ENCODE measurements at places on chromosomes 5 and 9.
A peak's percentile ranks its signal among the peaks of the same experiment; 100 is the strongest.

- DNase-seq, result no peak
These were observed 19.0 kb downstream of the ABLIM3 start for GRCh38 chr5:149160291-149160787.

DNA sequence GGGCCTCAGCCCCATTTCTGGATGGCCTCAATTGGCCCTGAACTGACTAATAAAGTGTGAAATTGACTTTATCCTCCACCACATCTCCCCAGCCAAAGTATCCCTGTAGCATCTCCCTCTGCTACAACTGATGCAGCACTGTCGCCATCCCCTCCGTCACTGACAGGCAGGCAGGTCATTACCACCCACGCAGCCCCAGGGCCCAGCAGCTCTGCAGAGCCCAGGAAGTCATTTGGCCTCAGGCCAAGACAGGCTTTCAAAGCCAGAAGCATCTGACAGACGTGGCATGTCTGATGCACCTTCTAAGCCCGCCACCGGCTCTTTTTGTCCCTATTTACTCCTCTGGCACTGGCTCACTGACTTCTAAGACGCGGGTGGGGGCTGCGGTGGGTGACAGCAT, 65.3 kb downstream of the ARHGEF37 start:
- DNase-seq, result peak; percentile 20

DNA sequence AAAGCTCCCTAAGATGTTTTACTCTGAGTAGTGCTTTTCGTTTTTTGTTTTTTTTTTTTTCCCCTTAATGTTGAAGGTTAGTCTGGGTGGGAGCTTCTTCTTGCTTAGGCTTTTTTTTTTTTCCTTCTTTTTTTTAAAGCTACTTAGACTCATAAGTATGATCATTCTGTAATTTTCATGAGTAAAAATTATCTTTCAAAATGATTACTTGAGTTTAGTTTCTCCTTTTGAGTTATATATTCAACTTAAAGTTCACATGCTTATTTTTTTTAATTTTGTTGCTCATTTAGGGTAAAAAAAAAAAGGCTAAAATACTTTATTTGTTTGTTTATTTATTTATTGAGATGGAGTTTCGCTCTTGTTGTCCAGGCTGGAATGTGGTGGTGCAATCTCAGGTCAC, 2.9 kb downstream of the RBM27 start:
- no peak for DNase-seq

DNA sequence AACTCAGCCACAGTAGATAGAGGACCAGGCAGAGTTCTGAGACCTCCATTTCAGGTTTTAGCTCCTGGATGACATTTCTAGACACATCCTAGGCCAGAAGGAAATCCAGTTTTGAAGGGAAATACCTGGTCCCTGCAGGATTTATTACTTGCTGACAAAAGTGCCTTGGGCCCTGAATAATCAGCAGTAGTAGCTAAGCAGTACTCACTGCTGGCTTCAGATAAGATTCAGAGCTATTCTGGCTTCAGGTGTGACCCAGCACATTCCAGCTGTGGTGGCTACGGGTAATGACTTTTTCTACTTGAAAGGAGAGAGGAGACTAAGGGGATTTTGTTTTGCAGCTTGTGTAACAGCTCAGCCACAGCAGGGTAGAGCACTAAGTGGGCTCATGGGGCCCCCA, 34.0 kb downstream of the NDUFAF2 start:
- DNase-seq, result no peak

DNA sequence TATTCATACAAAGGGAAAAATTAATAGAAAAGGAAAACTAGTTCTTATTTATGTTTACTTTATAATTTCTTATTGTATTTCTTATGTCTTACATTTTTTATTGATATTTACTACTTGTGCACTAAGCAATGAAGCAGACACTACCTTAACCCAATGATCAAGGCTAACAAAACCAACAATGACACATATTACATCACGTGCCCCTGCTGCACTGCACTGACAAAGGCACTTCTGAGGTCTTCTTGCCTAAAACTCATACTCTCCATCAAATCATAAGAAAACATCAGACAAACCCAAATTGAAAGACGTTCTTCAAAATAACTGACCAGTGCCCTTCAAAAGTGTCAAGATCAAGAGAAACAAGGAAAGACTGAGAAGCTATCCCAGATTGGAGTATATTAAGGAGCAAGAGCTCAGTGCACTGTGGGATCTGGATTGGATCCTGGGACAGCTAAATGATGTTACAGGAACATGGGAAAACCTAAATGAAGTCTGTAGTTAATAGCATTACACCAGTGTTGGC, 230.9 kb downstream of the AUH start:
- DNase-seq, result no peak

GRCh38 chr5:143730112-143730801, 81.7 kb upstream of the HMHB1 start:
- DNase-seq, result no peak

DNA sequence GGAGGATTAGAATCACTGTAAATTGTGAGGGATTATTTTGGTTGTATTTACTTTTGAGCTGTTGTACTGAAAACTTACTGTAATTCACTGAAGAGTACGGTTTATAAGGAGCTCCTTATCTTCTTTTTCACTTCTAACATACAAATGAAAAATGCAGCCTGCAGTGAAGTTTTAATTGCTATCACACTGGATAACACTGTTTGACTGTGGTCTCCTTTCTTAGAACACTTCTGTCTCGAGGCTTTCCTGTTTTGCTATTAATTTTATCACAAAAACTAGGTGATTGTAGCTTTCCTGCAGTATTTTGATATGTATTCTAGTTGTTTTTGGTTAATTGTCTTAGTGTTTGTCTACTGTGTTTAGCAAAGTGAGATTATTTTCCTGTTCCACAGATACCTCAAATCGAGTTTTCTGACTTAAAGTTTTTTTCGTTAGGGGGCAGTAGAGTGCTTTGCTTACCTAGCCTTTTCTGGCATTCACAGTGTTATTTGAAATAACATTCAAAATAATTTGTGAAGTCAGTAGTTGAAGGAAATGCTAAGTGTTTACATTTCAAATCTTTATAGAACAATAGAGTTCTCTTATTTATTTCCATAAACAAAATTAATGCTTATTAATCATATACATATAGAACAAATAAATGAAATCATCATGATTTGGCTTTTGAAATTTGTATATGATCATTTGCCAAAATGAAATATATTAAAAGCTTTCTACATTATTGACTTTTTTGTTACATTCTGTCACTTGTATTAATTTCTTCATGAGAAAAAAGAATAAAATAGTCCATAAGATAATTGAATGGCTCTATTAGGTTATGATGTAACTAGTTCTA, 52.9 kb downstream of the COMMD10 start:
- DNase-seq, result peak; percentile 59

DNA sequence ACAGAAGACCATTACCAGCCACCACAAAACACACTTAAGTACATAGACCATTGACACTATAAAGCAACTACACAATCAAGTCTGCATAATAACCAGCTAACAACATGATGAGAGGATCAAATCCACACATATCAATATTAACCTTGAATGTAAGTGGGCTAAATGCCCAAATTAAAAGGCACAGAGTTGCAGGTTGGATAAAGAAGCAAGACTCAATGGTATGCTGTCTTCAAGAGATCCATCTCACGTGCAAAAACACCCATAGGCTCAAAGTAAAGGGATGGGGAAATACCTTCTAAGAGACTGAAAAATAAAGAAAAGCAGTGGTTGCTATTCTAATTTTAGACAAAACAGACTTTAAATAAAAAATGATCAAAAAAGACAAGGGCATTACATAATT, 113.6 kb upstream of the CD180 start:
- no peak for DNase-seq

DNA sequence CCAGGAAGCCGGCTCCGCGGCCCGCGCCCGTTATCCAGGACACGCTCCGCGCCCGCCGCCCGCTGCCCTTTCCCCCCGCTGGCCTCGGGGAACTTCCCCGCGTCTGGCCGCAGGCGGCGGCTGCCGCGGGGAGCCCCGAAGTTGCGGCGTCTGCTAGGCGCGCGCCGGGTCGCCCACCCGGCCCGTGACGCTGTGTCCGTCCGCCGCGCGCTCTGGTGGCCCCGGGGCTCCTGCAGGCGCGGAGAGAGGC, 621 bp upstream of the GCNT4 start:
- DNase-seq, result no peak

DNA sequence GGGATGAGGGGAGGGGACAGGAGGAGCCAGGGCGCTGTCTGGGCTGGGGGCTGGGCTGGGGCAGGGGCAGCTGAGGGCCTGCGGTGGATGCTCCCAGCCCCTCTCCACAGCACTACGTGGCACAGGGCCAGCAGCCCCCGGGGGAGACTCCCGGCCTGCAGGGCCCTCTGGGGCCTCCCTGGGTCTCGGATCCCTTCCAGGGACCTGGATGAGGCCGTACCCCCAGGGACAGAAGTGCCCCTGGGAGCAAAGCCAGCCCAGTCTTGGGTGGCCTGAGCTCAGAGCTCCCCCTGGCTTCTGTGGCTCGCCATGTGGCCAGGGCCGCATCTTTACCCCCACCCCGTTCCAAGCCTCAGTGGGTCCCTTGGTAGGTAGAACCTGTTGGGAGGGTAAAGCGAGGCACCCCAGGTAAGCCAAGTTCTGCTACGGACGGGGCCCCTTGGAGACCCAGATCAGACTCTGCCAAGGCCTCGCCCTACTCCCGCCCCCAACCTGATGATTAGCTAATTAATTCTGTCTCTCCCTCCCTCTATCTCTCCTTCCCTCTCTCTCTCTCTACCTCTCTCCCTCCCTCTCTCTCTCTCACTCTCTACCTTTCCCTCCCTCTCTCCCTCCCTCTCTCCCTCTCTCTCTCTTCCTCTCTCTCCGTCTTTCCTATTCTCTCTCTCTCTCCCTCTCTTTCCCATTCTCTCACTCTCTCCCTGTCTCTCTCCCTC, 24.3 kb downstream of the KCNT1 start:
- no peak for DNase-seq

DNA sequence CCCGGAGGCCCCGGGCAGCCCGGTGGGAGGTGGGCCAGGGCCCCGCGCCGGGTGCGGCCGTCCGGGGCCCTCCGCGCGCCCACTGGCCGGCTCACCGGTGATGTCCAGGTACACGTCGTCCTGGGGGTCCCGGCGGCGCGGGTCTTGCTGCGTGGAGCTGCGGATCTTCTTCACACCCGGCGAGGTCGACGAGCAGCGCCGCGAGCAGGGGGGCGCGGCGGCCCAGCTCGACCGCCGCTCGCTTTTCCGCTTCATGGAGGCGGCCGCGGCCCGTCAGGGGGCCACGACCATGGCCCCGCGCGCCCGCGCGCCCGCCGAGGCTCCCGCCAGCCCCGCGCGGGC, 548 bp downstream of the CDC14B start:
- DNase-seq, result no peak

DNA sequence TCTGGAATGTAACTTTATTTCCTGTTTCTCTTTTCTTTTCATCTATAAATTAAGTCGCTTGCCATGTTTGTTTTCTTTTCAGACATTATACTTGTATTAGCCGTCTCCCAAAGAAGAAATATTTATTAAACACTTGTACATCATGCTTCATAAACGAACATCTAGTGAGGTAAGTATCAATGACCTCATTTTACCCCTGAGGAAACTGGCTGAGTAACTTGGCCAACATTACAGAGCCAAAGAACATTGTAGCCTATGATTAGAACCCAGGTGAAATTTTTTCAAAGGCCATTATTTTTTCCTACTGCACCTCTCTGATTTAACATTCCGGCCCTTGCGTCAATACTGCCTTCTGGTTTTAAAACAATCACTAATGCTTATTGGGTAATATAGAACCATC, 4.2 kb downstream of the FREM1 start:
- peak; percentile 23 for DNase-seq

GRCh38 chr9:36276781-36277181, 18.5 kb upstream of the GNE start:
- DNase-seq, result peak; percentile 87

DNA sequence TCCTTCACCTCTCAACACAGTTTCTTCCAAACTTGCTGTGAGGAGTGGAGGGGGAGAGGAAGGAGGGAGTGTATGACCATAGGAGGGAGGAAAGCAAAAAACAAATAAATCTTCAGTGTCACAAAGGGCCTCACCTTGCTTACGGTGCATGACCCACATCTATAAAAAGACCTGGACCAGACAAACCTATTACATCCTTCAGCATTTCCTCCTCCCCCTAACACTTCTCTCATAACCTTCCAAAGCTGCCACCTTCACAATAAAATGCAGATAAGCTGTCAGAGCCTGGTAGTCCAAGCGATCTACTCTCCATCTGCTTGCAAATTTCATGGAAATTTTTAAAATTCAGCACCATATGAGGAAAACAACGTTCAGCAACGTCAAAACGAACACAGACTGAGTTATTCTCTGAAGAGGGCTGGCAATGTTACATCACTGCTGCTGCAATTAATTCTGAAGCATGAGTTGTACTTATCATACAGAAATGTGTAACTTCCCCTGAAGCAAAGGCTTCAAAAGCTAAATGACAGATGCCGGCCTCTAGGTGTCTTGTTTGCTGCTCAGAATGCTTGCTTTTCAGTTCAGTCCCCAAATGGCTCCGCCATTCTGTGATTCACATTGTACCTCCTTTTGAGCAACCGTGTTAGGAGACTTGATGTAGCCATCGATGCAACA, 62.9 kb downstream of the EFNA5 start:
- peak; percentile 43 for DNase-seq

DNA sequence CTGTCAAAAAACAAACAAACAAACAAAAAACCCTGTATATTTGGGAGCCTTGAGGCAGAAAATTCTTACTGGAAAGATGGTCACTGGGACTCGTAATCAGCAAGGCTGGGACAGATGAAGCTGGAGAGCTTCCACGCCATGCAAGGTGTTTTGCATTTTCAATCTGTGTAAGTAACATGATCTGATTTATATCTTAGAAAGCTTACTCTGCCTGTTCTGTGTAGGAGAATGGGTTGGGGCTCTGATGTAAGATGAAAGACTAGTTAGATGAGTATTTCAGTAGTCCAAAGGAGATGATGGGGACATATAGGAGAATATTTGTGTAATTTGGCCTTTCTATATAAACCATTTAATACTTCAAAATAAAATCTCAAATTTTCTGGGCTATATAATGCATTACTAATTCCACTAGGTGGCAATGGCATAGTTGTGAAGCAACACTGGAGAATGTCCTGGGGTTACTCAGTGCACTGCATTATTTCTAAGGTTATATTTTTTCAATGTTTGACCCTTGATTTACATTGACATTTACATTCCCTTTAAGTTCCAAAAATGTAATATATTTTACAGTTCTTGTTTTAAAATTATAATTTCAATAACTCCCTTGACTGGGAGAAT, 21.9 kb upstream of the FSD1L start:
- DNase-seq, result no peak

DNA sequence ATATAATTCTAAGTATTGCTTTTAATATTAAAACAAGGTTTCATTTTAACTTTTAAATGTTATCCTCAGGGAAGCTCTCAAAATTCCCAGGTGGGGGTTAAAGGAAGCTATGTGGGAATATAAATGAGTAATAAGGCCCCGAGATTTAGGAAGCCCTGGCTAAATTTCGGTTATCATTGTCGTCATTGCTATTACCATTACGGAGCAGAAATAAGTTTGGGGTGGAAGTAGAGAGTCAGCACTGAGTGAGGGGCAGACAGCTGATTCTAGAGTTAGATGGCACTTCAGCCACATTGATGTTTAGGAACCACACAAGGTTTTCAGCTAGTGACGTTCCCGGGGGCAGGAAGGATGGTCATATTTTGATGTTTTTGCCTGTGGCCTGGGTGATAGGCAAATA, 74.9 kb downstream of the NREP start:
- DNase-seq, result no peak

GRCh38 chr5:180668835-180669596, 19.6 kb upstream of the FLT4 start:
- no peak for DNase-seq

- no peak for DNase-seq
These were observed 24.4 kb upstream of the MROH2B start for GRCh38 chr5:41095324-41096101.

All from amniotic epithelial cell (primary cell).